Effector memory CD8-positive, alpha-beta T cell (primary cell): ENCODE measurements at places on chromosomes 1 and 21.
A peak's percentile ranks its signal among the peaks of the same experiment; 100 is the strongest.

GRCh38 chr1:119380983-119381662, 12.5 kb downstream of the HAO2 start:
- no peak for DNase-seq

GRCh38 chr21:32424674-32425073, 12.2 kb downstream of the EVA1C start:
- no peak for DNase-seq

DNA sequence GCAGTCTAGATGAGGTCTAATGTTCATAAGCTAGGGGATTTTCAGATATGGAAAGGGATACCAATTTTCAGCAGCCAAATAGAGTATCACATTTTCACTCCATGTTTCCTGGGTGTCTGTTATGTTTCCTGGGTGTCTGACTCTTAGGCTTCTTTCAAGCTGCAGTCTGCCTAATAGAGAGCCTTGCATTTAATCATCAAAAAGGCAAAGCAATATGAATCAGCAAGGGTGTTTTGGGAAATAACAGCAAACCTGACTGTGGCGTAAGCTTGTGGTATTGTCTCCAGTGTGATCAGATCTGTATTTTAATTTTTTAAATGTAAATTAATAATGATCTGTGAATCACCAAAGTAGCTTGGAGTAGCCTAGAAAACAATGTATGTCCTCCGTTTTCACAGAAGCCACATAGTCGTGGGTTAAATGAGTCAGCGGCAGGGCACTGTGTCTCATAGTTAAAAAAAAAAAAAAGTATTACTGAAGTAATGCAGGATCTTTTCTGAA, 10.4 kb downstream of the LGALS8 start:
- DNase-seq = no peak

GRCh38 chr1:145708063-145708462, 895 bp upstream of the PDZK1 start:
- no peak for DNase-seq

GRCh38 chr1:195577748-195578147, 1030.5 kb downstream of the KCNT2 start:
- DNase-seq = no peak

- DNase-seq = no peak
Measured at GRCh38 chr1:247298701-247299100, 33.0 kb downstream of the ZNF496 start.

DNA sequence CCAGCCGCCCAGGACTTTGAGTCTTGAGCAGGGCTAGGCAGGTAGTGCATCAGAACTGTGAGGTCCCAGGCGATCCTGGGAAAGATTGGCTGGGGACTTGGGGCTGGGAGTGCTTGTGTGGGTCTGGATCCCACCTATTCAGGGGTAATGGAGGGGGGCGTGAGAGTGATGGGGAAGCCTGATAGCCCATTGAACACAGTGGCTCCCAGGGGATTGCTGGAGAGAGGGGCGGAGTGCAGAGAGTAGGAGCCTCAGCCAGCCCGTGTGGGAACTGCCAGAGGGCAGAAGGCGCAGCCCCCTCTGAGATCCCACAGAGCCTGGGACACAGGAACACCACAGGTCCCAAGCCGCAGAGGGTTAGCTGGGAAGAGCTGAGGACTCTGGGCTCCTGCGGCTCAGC, 19.3 kb upstream of the PDZK1IP1 start:
- no peak for DNase-seq

DNA sequence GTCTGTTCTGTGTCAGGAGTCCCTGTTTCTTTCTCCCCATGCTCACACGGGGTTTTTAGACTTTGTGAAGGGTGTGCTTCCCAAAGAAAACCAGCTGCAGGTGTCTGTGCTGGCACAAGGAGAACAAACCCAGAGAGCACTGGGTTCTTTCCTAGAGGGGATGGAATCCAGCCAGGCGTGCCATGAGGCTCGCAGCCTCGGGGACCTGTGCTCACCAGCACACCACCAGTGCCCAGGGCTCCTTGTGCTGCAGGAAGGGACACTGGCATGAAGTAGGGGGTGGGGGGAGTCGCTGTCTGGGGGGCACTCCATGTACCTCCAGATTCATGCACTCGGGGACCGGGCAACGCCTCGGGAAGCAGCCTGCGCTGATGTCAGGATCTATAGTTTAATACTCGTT, 57.9 kb downstream of the AGPAT3 start:
- no peak for DNase-seq

GRCh38 chr1:236090741-236091147, 25.9 kb upstream of the NID1 start:
- DNase-seq = no peak

GRCh38 chr1:64986903-64987871, 20.8 kb upstream of the JAK1 start:
- DNase-seq = no peak

DNA sequence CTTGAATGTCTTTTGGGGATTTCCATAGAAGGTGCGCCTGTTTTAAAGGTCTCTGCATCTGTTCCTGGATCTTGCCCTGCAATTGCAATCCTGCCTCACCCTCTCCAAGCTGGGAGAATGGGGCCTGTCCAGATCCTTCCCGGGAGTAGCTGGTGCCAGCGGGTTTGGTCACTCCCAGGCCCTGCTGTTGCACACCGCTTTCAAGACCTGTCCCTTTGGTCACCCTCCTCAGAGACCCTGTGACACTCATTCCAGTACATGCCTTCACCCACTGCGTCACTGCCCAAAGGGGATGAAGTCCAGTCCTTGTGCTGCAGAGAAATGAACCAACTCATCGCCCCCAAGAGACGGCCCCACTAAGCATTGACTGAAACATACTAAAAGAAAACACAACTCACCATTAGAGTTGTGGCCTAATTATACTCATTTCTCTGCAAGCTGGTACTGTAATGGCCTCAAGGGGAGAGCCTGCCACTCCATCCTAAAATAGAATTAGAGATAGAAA, 1.9 kb upstream of the IRF2BP2 start:
- peak; percentile 14 for DNase-seq

DNA sequence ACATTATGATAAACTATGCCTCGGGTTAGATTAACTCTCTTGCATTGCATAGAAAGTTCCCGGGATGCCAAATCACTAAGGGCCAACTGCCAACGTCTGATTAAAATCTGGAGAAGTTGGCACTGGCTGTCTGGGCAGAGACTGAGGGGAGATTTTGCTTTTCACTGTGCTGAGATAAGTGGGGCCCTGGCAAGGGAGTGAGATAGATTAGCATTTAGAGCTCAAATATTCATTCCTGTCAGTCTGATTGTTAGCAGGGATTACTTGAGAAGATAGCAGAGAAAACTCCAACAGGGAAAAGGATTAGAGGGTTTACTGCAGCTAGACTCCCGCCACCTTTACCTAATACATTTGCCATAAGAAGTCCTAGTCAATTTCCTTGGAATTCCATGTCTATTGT, 714.1 kb upstream of the CHRM3 start:
- no peak for DNase-seq

- DNase-seq = no peak
Measured at GRCh38 chr1:162568802-162569201, 7.3 kb downstream of the UAP1 start.

DNA sequence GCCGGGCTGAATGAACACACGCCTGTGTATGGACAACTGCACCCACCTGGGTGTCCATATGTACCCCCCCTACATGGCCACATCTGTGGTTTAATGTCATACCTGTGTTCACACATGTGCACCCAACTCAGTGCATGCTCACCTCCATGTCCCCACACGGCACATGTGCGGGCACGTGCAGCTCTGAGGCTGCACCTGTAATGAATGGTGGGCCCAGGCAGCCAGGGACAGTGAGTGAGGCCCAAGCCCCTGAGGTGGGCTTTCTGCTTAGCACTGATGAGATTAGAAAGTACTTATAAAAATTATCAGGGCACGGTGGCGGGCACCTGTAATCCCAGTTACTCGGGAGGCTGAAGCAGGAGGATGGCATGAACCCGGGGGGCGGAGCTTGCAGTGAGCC, 42.5 kb upstream of the CSF3R start:
- DNase-seq = no peak

GRCh38 chr1:155499953-155500639, 62.5 kb downstream of the ASH1L start:
- no peak for DNase-seq

GRCh38 chr1:107252271-107252670, 111.4 kb downstream of the NTNG1 start:
- no peak for DNase-seq

DNA sequence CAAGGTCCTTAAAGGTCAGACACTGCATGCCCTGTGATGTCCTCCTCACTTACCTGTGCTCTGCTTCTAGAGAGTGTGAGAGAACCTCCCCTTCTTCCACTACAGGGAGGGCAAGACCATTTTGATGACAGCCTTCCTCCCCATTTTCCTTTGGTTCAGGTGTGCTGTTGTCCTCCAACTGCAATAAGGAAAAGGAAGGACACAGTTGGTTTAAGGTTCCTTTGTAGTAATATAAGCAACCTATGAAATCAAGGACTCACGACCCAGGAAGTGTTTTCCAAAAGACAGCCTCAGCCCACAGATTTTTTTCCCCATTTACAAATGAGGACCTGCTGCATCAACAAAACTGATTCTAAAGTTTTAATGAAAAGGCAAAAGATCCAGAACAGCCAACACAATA, 6.6 kb upstream of the CCDC17 start:
- no peak for DNase-seq

DNA sequence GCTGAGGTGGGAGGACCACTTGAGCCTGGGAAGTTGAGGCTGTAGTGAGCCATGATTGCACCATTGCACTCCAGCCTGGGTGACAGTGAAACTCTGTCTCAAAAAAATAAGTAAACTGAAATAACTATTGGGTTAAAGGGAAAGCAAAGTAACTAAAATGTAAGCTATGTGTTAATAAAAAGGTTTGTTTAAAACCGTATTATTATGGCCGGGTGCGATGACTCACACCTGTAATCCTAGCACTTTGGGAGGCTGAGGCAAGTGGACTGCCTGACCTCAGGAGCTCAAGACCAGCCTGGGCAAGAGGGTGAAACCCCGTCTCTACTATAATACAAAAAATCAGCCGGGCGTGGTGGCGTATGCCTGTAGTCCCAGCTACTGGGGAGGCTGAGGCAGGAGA, 27.0 kb downstream of the NVL start:
- DNase-seq = no peak

DNA sequence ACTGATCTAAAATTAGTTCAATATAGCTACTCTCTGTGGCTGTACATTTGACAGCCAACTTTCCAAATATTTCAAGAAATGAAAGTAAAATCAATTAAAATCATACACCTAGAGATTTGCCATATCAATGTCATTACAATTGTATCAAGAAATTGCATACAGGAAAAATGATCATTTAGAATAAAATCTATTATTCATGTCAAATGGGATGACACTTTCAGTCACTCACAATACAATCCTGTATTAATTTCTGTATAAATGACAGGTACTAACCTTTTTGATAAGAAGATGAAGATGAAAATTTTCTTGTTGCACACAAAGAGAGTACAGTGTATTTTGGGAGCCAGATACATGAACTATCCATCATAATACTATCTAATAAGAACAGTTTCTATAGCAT, 1588.9 kb upstream of the PRMT6 start:
- no peak for DNase-seq

GRCh38 chr1:114079596-114080190, 74.0 kb downstream of the SYT6 start:
- DNase-seq = no peak

DNA sequence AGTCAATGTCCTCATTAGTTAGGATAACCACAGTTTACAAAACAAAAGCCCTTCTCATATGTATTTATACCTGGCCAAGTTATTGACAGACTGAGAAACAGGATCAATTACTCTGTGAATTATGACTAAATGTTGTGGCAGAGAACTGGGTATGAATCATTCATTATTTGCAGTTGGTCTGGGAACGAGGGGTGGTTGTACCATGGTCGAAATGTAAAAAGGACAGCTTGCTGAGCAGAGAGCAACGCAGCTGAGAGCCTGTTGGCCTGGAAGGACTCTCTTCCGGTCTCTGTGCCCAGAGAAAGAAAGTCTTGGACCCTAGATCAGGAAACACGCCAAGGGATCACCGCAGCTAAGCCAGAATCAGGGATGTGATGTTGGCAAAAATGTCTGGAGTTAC, 169.6 kb downstream of the DISC1 start:
- DNase-seq = no peak

DNA sequence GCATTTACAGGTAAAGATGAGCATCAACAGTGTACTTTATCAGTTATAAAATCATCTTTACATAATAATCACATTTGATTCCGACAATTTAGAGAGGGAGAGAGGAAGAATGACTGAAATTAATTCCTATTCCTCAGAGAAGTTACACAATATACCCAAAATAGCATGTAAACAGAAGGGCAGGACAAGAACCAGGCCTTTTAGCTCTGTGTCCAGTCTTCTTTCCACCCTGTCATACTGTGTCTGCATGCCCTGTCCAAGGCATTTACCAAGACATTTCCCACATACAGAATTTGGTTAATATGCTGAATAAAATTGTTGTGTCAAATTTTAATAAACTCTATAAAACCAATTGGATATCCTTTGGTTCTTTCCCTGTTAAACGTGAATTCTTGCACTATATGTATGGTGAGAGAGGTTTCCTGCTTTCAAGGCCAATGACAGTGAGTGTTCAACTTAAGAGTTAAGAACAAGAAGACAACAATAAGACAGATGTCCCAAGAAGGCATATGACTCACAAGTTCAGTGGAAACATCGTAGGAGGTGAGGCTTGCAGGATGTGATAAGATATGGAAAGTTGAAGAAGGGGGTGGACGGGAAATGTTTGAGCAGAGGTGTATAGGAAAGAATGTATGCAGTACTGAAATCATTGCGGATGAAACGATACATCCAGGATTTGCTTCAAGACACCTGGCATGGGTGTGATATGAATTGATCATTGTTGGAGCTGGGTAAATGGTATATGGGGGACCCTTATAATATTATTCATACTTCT, 20.8 kb downstream of the LRRC8B start:
- DNase-seq = no peak

GRCh38 chr1:67013573-67013972, 40.4 kb downstream of the SLC35D1 start:
- no peak for DNase-seq

- no peak for DNase-seq
Measured at GRCh38 chr1:3645247-3645646, 4.7 kb downstream of the WRAP73 start.

DNA sequence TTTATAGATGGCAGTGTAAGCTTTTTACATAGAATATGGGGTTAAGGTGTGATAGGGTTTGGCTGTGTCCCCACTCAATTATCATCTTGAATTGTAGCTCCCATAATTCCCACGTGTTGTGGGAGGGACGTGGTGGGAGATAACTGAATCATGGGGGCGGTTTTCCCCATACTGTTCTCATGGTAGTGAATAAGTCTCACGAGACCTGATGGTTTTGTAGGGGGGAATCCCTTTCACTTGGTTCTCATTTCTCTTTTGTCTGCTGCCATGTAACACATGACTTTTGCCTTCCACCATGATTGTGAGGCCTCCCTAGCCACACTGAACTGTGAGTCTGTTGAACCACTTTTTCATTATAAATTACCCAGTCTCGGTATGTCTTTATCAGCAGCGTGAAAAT, 290.3 kb upstream of the B3GALT2 start:
- no peak for DNase-seq

GRCh38 chr21:26756491-26757159, 88.6 kb downstream of the ADAMTS1 start:
- no peak for DNase-seq

GRCh38 chr1:84797603-84798002, 95.4 kb downstream of the LPAR3 start:
- no peak for DNase-seq
